ENCODE measurements at places on chromosomes 12 and 14.

- no peak for DNase-seq
These were observed 31.1 kb upstream of the DHRS7 start for GRCh38 chr14:60196291-60196690.

DNA sequence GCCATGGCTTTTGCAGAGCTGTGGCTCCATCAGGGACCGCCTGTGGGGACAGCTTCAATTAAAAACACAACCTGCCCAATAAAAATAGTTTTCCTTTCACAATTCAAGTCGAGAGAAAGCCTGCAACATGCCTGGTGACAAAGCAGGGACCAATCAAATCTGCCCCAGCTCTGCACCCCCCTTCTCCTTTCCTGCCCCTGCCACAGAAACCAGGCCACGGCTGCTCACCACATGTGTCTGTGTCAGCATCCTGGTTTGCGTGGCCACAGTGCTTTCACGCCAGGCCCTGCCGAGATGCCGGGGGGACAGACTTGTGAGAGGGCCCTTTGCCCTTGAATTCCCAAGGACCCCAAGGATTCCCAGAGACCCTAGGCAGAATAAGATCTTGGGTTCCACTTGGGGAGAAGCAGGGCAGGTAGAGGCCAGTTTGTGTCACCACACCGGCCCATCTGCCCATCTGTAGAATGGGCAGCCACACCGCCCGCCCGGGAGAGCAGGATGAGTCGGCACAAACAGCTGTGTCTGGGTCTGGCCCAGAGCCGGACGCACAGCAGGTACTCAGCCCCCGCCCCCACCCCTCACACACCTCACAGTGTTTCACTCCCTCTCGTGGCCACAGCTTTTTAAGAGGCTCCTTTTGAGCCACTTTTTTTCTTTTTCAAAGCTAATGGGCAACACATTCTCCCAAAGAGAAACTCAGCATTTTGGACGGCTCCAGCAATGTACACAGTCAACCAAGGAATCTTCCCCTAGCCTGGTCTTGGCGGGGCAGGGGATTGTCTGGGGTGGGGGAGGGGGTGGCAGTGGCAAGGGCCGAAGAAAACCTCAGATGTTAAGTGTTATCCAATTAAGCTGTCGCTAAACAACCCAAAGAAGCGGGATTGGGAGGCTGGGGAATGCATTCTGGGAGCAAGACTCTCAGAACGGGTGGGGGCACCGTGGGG, 41.5 kb downstream of the BCL11B start:
- DNase-seq, result peak; percentile 55

- DNase-seq, result no peak
These were observed 130.1 kb downstream of the KITLG start for GRCh38 chr12:88450136-88450535.

DNA sequence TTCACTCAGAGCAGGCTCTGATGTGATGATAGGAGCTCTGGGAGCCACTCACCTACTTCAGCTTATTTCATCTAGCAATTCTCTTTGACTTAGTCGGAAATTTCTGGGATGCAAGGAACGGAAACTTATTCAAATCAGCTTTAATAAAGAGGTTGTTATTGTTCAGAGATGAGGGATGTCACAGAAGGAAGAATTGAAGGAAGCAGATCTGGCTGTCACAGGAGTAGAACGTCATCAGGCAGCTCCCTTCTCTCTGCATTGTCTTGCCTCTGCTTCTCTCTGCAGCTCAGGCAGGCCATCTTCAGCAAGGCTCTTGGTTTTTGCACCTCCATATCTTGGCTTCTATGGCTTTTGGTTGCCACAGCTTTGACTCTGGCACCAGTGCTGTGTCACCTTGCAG, 7.6 kb upstream of the TMEM30B start:
- no peak for DNase-seq

DNA sequence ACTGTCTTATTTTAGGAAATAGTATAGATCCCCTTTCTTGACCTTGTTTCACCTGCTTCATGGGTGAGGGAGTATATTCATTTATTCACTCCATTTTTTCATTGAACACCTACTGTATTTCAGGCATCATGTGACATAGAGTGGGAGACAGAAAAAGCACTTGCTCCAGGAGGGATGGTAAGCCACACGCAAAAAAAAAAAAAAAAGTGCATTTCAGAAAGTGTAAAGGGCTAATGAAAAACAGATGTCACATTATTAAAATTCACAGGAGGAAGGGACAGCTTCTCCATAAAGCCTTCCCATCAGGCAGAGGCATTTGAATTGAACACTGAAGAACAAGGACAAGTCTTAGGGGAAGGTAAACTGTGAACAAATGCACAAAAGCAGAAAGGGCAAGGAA, 7.5 kb downstream of the SLC8A3 start:
- DNase-seq, result no peak

GRCh38 chr14:70655110-70655826, 13.6 kb downstream of the TTC9 start:
- no peak for DNase-seq

- no peak for DNase-seq
These were observed 9.3 kb upstream of the FUT8 start for GRCh38 chr14:65403231-65403630.

DNA sequence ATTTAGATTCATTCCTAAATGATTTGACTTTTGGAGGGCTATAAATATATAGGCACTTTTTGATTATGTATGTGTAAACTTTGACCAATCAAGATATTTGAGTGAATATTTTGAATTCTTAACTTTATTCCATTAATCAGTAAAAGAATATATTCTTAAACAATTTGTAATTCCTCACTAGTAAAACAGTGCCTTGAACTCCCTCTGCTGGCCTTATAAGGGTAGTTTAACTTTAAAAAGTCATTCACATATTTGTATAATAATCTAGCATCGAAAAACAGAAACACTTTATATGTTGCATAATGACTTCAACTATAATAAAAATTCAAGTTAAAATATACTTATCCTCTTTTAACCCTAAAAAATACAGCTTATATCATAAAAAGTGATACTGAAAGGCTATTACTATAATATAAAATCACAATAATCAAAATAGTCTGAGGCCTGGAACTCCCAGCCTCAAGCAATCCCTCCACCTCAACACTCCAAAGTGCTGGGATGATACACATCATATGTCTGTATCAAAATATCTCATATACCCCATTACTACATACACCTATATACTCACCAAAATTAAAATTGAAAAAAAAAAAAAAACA, 31.2 kb downstream of the CCDC59 start:
- peak; percentile 52 for DNase-seq

DNA sequence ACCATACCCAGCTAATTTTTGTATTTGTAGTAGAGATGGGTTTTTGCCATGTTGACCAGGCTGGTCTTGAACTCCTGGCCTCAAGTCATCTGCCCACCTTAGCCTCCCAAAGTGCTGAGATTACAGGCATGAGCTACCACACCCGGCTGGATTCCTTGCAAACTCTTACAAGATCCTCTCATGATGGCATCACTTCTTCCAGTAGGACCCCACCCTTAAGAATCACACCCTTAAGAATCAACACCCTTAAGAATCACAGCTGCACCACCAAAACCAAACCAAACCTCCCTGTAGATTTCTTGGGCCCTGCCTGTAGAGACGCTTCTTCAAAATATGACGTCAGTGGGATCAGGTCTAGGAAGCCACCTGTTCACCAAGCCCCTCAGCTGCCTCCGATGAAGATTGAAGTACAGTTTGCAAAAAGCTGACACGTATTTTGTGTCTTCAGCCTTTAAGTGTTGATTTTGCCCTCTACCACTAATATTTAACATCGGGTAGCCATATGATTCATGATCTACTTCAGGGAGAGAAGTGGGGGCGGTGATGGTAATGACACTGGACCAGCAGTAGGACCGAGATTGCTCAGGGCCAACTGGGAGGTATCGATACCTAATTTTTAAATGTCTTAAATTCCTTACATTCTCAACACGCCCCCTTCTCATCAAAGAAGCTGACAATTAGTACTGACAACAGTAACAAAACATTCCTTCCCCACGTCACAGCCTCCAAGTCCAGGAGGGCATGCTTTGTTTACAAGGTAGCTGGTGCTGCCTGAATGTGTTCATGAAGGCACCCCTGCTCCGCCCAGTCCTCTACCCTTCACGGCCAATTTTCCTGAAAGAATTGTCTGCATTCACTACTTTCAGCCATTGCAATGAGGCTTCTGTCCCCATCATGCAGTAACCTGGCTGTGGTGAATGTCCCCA, 57.2 kb downstream of the ESRRB start:
- no peak for DNase-seq

DNA sequence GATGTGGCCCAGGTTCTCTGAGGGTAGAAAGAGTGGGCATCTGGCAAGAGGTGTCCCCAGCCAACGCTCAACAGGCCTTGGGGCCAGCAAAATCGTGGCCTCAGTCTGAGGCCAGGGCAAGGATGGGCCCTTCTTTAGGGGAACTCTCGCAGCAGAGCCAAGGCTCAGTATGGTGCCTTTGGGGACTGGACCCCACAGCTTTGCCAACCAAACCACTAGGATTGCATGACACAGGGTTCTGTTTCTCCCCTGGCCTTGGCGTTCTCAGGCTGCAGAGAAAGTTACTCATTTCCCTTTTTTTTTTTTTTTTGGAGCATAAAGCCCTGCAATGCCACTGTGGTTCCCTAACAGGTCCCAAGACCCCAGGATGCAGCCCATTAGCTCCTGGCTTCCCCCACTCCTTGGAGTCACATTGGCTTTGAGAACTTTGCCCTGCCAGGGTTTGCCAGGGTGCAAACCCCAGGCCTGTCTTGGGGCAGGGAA, 100.6 kb downstream of the LGMN start:
- no peak for DNase-seq

GRCh38 chr14:90805662-90806540, 10.3 kb downstream of the TTC7B start:
- DNase-seq, result no peak

GRCh38 chr12:6234906-6235305, 34.7 kb downstream of the CD9 start:
- DNase-seq, result no peak

DNA sequence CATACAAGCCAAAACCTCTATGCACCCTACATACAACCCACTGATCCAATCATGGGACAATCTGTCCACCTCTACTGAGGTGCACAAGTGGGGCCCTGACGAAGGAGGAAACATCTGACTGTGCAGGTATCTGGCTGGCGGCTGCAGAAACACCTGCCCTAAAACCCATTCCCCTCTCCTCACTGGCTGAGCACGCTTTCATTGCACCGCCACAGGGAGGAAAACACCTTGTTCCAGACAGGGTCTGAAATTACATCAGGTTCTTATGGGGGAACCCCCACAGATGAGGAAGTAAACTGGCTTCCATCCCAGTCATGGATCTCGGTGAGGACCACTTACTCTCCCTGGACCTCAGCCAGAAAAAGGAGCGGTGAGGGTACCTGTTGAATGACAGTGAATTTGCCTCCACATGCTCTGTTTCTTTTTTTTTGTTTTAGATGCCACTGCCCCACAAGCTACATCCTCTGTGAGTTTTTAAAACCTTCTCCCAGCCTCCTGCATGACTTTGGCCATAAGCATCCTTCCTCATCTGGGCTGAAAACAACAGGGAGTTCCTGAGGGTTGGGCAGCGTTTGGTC, 23.8 kb upstream of the DGLUCY start:
- DNase-seq, result no peak

DNA sequence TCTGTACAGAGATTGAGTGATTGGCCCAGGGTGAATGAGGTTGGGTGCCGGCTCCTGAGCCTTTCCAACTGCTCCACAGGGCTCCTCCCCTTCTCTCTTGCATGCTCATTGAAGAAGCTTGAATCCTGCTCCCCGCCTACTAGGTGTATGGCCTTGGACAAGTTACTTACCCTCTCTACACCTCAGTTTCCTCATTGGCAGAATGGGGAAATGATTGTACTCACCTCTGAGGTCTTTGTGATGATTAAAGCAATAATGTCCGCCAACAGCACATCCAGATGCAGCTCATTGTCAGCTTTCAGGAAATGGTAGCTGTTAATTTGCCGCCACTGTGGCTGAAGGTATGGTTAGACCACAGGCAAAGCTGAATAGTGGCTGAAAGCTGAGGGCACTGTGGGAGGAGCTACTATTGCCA, 174.1 kb downstream of the CRADD start:
- DNase-seq, result no peak

DNA sequence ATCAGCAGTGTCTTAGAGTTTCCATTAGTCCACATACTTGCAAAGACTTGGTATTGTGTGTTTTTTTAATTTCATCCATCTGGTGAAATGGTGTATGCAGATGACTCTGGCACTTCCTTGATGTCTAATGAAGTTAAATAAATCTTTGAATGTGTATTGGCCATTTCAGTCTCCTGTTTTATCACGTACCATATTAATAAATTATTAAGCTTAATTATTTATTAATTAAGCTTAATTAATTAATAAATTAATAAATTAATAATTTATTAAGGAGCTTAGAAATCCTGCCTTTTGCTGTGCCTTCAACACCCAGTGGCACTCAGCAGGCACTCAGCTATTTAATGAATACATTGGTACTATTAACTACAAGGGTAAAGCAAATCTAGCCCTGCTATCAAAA, 18.2 kb downstream of the PDZRN4 start:
- DNase-seq, result no peak

DNA sequence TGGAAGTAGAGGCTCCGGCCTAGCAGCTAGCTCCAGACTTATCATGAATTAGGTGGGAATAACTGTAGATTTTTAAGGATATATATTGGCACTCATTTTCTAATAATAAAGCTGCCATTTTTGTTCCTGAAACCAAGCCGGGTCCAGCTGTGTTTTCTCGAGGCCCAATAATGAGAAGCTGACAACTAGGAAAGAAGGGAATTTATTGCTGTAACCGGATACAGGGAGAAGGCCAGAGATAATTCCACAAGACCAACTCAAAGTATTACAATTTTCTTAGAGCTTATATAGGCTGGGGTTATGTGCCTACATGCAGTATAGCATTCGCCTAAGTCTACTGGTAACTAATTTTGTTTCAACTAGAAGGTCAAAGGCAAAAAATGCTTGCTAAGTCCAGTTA, 122.3 kb upstream of the FBXO33 start:
- no peak for DNase-seq

GRCh38 chr14:64841121-64841651, 38.5 kb downstream of the SPTB start:
- DNase-seq, result peak; percentile 76

- DNase-seq, result peak; percentile 48
These were observed 61.7 kb upstream of the DLK1 start for GRCh38 chr14:100664841-100665510.

- no peak for DNase-seq
These were observed 4.1 kb downstream of the CMTM5 start for GRCh38 chr14:23380976-23381375.

- DNase-seq, result no peak
These were observed 15.8 kb downstream of the KRT71 start for GRCh38 chr12:52537101-52537500.

DNA sequence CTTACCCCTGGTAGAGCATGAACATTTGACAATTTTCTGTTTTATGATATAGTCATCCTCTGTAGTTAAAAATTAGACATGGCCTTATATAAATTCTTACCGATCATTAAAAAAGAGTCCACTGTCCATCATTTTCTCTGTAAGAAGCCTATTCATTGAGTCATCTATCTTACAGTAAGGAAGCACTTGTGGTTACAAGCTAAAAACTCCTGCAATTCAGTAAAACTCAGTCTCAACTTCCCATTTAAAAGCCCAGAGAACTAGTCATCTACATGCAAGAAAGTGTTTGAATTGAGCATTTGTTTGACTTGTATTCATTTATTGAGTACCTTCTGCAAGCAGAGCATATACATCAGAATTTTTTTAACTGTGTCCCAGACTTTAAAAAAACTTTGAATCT, 63.3 kb downstream of the GTF2A1 start:
- DNase-seq, result no peak

- DNase-seq, result no peak
These were observed 28.2 kb upstream of the CPSF6 start for GRCh38 chr12:69211160-69211559.

GRCh38 chr12:69022674-69023073, 89.7 kb upstream of the CPM start:
- DNase-seq, result no peak

- DNase-seq, result no peak
These were observed 48.4 kb downstream of the GALNT9 start for GRCh38 chr12:132281038-132281437.

All from hepatocyte (in vitro differentiated cells).